ENCODE measurements at places on chromosomes 5 and 9.

DNA sequence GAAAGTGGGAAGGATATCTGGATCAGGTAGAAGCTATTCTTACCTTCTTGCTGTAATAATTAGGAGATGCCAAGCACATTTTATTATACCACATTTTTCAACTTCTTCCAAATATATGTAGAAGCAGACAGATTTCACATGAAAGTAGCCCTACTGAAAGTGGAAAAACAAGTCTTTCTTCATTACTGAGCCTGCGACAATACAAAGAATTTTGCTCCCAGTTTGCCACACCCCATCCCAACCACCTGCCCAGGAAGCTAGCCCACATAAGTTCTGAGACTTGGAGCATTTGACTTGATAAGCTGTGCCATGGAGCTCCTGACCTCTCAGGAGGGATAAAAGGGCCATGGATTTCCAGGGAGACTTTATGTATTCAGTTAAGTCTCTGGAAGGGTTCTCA is 249.1 kb upstream of the ADCY2 start:
- no peak for DNase-seq

DNA sequence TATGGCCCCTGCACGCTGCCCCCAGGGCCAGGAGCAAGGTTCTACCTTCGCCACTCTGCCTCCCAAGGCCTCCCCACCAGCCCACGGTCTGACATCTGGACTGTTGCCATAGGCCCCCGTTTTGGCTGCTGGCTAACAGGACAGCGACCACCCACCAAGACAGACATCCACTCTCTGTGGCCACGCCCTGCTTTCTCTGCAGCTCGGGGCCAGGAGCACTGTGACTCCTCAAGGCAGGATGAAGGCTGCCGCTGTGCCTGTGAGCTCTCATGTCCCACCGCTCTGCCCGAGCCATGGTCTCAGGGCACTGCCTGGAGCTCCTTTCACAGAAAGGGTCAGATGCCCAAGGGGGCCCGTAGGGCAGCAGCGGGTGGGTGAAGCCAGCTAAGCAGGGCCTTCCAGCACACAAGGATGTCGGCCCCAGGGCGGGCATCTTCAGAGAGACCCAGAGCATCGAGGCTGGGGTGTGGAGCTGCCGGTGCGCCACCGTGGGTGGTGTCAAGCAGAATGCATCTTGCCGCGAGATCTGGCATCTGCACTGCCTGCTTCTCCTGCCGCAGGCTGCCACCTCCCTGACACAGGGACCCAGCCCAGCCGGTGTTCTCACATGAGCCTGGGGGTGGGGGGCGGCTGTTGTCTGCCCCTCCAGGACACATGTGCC is 92.2 kb upstream of the ADAMTS2 start:
- DNase-seq, result no peak

DNA sequence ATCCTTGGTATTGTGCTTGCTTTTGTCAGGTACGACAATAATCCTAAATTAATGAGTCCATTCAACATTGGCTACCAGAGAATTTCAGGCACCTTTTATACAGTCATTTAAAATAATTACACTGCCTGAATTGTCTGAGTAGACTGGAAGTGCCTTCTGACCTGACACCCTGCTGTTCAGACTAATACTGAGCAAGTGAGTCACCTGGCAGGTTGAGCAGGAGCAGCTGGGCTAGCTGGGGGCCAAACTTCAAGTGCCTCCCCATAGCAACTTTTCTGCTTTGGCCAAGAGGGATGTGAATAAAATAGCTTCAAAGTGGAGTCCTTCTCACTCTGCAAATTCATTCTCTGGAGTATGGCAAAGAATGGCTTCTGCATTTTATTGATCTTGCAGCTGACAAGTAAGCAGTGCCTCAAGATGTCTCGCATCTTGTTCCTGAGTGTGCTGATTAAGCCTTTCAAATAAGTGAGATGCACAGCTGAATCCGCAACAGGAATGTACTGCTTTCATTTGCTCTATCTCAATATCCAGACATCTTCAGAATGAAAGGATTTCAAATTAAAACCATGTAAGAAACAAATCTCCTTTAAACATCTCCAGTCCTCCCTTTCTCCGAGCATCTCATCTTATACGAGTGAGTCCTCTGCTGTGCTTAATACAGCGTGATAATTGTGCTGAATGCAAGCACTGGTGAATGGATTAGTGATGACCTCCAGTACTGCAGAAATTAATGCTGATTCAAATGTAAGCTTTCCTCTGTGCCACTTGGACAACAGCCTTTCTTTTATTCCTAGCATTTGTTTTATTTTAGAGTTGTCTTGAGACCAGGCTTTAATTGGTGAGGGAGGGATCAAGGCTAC is 271.2 kb downstream of the EDIL3 start:
- DNase-seq, result no peak

DNA sequence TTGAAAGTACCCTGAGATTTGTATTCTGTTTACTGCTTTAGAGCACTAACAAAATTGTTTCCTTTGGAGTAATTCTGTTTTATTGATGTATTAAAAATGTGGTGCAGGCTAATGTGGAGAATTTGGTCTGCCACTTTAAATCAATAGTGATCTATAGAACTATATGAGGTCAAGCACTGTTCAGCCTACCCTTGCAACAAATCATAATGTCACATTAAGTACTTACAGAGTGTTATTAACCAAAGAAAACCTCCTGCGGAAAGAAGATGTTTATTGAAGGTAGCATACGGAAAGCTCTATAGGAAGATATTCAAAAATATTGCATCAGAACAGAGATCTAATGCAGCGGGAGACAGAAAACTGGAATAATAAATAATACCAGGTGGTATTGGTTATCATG is 865.0 kb upstream of the TYRP1 start:
- DNase-seq, result no peak

DNA sequence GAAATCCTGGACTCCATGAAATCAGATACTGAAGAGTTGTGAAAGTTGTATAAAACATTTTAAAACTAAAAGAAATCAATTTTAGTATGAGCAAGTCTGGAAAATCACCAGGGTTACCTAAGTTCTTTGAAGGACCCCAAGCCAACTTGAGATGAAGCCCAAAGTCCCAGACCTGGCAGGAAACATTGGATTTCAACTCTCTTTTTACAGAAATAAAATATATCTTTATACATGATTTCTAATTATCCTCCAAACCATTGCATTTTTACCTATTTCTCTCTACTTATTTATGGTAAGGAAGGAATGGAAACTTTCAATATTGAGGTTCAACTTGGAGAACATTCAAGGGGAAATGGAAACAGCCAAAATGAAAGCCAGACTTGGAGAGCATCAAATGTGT is 390.6 kb upstream of the C9orf72 start:
- no peak for DNase-seq

- no peak for DNase-seq
Observed at GRCh38 chr5:67774267-67774552, 441.3 kb upstream of the PIK3R1 start.

DNA sequence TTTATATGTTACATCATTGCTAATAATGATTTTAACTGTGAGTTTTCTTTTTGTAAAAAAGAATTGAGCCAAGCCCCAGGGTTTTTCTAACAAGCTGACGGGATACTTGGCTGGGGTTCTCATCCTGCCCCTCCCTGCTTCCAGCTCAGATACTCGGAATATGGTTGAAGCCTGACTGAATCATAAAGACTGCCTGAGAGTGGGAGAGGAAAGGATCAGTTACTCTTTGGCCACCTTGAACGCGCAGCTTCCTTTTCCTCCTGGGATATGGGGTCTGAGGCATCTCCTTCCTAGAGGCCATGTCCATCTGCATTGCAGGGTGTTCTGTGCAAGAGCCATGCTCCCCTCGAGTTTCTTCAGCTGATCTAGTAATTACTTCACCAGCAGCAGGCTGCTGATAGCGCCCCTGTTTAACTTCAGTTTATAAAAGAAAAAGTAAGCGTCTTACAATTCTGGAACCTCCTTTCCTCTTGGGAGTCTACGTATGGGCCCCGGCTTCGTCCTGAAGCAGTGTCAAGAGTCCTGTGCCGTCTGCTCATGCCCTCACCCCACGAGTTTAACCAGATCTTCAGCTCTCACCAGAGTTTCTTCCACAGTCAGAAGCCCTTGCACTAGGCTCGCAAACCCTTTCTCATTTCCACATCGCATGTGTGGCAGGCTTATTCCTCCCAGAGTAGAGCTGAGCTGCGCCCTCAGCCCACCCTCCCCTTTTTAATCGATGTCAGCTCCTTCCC is 130.0 kb downstream of the MVB12B start:
- DNase-seq, result no peak

DNA sequence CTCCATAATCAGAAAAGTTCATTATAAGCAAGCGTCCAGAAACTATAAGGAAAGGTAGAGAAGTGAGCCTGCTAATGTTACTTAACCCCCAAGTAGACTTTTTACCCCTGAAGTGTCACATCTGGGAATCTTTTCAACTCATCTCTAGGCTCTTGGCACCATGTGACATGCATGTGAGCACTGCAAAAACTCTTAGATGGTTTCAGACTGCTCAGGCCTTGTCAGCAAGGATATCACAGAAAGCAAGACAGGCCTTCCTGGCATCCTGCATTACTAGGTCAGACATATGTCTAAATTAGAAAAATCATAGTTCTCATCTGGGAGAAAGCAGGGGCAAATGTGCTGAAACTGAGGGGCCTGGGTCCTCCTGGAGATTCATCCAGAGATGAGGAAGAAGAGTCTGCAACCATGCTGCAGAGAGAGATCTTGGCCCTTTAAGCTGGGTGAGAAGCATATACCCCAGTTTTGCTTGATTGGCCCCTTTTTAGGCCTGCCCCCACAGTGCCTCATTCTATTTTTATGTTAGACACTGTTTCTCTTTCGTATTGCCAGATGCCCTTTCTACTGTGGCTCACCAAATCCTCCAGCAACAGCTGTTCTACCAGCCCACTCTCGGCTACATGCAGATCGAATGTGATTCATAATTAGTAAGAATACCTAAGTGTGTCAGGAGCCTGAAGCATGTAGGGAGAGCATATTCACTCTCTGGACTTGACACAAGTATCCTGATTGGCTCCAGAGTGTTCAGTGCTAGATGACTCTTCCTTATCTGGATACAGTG is 19.0 kb downstream of the TMEM8B start:
- DNase-seq, result no peak

DNA sequence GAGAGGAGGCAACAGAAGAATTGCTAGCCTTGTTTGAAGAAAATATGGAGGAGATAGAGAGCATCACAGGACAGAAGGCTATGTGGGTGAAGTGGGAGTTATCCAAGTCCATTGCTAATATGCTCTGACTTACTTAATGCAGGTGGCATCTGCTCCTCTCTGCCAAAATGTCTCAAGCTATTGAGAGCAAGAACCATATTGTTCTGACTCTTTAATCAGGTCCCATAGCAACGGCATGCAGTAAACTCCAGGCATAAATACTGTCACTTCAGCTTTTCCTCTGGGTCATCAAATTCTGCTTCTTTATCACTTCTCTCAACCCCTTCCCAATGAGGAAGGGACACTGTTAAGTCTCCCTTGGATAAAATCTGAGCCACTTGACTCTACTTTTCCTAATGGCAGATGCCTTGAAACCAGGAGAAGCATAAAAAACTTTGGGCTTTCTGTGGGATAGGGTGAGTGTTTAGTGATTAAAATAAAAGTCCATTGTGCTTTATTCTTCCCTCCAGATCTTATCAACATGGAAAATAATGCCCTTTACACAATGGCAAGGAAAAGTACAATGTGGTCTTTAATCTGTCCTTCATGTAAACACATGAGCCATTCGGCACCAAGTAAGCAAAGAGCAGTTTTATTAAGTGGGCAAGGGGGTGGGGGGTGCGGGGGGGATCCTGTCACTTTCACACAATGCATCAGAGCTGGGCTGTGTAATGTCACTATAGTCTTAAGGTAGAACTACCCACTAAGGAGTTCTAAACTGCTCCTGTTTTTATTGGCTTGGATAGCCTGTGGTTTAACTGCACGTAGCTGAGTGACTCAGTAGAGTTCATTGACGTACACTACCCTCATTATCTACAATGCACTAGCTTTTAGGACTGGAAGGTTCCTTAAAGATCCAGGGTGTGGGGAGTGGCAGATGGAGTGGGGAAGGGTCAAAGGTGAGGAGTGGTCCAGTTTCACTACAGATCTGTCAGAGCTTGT is 71.0 kb upstream of the TARS1 start:
- DNase-seq, result no peak

Measured in Right ventricle myocardium superior (tissue), 1 donor.